ENCODE measurements at places on chromosomes 3 and 15.

GRCh38 chr3:111582120-111582474 is 13.0 kb downstream of the ZBED2 start:
- DNase-seq: no peak

GRCh38 chr3:100226712-100227429 is 33.9 kb upstream of the TBC1D23 start:
- no peak for DNase-seq

- no peak for DNase-seq
Measured at GRCh38 chr3:157078131-157078810, 81.7 kb downstream of the CCNL1 start.

DNA sequence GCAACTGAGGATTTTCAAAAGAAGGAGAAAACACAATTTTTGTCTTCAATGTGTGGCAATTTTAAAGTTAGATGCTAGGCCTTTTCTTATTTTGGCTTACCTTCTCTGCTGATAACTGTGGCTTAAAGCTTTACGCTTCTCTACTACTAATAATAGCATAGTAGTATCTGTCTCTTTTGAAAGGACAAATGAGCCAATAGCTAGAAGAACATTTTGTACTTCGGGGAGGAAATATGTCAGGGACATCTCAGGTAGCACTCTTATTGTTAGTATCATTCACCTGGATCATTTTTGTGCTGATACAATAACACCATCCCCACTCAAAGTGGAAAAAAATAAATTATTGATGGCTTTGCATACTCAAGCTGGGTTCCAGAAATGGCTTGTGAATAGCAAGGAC is 586.1 kb upstream of the TBL1XR1 start:
- DNase-seq: no peak

- no peak for DNase-seq
Measured at GRCh38 chr3:87206070-87206469, 21.0 kb upstream of the CHMP2B start.

GRCh38 chr15:88193415-88193814 is 63.1 kb downstream of the NTRK3 start:
- DNase-seq: no peak

DNA sequence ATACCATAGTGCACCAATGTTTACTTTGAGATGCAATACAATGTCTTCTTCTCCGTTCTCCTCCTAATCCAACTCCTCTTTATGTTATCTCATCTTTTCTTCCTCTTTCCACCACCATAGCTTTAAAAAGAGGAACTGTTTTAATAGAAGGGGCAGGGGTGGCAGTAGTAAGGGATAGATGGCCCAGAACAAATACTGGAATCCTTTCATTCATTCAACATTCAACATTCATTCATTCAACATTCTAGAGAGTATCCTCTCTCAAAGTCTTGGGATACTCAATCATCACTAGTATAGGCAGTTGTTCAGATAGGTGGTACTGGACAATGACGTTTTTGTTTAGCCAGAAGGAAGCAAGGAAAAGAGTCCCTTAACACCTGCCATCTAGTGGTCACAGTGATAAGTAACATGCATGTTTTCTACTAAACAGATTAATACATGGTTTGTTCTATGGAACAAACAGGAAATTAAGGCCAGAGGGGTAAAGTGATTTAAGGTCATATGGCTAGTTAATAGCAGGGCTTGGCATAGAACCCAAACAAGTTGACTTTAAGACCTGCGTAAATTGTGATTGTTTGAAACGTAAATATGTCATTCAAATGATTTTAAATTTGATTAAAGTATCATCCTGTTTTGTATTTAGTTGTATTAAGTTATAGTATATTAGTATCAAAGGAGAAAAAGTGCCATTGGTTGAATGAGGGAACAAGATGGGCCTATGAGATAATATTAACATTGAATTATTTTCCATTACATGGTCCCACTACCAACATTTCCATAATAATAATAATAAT is 26.9 kb upstream of the EHHADH start:
- no peak for DNase-seq

DNA sequence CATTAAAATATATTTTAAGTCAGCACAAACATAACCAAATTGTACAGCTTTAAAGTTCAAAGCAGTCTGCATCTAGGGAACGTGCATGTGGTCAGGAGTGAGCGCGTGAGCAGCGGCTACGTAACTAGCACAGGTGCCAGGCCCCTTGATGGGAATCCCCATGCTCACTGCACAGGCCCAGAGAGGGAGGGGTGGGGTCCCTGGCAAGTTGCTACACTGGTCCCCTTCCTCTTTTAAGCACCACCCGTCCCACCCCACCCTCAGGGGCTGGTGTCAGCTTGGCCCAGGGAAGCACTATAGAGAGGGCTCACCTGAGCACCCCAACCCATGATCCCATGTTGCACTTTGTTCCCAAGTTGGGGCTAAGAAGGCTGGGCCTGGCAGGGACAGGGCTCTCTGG is 835 bp upstream of the GMPPB start:
- no peak for DNase-seq

DNA sequence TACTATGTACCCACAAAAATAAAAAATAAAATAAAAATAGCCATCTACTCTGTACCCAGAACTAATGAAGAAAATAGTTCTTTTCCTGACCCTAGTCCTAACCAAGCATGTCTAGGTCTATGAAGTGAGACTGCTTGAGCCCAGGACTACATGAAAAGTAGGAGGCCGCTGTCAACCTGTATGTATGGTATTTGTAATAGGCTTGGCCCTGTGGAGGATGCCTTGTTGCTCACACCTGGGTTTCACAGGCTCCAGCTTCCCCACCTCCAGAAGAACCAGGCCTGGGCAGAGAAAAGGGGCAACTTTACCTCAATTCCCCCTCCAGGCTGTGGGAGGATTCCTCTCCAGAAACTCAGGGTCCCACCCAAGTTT is 6.8 kb upstream of the PKM start:
- DNase-seq: no peak

GRCh38 chr3:53493963-53494791 is at the start of gene CACNA1D:
Gene CACNA1D (plus strand): TSS chr3:53494611. CDS start chr3:53495167, 556 bp downstream.
- no peak for DNase-seq

- no peak for DNase-seq
Measured at GRCh38 chr15:72313881-72314280, 6.1 kb downstream of the CELF6 start.

DNA sequence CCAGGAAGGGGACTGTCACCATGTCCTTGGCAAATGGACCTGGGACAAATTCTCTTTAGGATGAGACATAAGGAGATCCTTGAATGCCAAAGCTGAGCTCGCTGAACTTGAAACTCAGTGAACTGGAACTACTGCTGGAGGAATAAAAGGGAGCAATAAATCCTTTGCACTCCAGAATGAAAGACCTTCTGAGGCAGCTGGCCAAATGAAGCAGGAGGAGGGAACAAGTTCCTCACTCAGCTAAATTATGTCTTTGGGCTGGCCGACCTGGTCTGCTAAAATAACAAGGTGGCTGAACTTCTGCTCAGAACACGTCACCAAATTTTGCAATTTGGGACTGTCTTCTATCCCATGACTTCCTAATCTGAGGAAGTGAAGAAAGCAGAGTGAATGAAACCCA is 314.7 kb downstream of the LPP start:
- no peak for DNase-seq

GRCh38 chr3:134249935-134250716 is 533 bp downstream of the RYK start:
- DNase-seq: peak; percentile 29

DNA sequence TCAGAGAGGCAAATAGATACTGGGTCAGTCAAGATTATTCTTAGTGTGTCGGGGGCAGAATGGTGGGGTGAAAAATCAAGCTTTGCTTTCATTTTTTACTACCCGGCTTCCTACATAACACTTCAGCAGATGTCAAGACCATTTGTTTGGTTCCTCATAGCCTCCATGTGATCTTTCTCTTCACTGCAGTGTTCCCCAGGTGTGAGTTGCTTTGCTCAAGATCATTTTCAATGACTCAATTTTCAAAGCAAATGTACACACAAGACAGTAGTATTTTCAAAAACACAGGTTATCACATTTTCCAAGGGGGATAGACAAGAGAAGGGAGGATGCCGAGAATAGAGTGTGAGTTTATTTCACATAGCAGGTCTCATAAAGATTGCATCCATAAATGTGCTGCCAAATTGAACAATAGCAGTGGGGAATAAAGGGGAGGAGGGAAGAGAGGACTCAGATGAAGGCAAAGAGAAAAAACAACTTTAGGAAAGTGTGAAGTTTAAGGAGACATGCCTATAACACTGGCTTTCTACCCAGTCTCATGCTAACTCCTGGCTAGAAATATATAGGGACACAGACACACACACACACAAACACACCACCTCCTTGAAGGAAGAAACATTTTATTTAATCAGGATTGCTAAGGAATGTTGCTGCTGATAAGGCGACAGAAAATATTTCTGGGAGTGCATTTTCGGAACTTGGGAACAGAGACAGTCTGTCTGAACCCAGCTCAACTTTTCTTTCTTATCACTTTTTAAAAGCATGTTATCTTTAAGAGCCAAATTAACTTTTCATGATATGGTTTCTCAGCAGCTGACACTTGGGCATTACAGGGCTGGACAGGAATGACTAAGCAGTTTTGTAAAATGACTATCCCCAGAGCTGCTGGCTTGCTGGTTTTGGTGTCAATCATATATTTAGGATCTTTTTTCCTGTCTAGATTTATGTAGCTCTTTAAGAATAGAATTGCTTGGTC is 402.4 kb downstream of the RBMS3 start:
- no peak for DNase-seq

DNA sequence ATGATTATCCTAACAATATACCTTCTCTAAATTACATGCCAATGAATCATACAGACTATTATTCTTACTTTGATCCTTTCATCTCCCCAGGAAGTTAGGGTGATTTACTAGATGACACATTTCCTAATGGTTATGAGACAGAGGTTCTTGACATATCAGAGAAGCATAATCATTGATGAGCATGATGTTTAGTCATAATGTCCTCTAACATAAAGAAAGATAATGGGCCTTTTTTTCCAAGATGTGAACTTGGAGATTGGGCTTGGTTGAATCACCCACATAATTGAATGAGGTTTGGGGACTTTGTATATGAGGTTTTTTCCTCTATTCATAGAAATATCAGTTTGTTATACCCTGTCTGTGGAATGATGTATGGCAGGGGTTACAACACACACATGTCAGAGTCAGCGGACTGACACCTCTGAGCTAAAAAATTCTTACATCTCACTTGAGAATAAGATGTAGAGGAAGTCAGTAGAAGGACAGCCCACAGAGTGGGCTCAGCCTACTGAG is 69.7 kb upstream of the DCBLD2 start:
- no peak for DNase-seq

DNA sequence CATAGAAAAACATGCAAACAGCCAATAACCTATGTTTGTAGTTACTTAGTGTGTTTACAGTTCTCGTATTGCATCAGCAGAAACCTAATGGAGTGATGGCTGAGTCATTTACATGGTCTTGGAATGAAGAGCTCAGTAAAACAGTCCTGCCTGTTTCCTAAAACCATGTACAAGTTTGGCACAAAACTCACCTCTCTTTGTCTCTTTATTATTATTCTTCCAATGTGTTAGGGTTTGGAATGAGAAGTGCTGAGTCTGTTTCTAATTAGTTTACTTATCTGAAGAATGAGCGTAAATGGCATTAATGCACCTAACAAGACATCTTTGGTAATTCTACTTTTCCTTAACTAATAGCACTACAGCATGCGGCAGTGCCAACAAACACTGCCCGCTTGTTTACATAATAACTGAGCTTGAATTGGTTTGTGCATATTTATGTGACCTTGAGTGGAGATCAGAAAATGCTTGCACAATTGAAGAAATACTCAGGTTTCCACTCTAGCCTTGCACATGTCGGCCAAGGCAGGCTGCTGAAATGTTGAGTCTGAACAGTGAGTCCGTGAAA is 385.4 kb upstream of the SEMA6D start:
- DNase-seq: no peak

GRCh38 chr3:115937054-115937453 is 313.7 kb downstream of the GAP43 start:
- DNase-seq: no peak

GRCh38 chr15:66489179-66489791 is 8.3 kb downstream of the SNAPC5 start:
- no peak for DNase-seq

- DNase-seq: no peak
Measured at GRCh38 chr3:36923523-36923943, 21.3 kb downstream of the TRANK1 start.

GRCh38 chr15:91898843-91899242 is 45.3 kb downstream of the SLCO3A1 start:
- DNase-seq: no peak

DNA sequence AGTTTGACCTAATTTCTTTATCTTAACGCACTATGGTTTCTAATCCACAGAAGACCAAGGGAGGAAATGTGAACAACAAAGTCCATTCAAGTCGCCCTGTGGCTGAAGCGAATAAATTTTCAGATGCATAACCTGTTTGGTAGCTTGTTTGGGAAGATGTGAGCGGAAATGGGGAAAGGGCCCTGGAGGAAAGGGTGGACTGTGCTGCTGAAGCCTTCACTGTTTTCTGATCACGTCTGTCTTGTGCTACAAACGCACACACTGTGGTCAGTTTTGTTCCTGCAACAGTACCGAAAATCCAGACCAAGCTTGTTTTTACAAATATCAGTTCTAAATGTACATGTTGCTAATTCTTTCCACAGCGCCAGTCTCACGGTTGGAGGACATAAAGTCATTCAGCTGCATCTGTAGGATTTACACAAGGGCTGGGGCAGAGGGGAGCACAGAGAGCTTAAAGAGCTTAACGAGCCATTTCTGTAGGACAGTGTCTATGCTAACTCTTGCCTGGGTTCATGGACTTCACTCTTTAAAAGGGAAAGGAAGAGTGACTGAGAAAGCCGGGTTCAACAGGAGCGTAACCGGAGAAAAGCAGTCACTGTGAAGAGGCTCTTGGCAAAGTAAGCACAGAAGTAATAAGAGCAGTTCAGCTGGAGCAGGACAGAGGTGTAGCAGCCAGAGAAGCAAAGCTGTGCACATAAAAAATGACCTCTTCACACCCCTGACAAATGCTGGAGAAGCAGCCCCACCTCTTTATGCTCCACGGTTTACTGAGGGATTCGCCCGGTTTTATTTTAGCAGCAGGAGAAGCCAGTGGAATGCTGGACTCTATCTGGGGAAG is 66.6 kb downstream of the USF3 start:
- DNase-seq: no peak

GRCh38 chr3:129239991-129240390 is 9.4 kb upstream of the COPG1 start:
- no peak for DNase-seq

All from activated T-helper 1 cell treated with Interleukin-2 at 50 U/mL for 16 hours (primary cell).